ENCODE measurements at places on chromosomes 1 and 21.

DNA sequence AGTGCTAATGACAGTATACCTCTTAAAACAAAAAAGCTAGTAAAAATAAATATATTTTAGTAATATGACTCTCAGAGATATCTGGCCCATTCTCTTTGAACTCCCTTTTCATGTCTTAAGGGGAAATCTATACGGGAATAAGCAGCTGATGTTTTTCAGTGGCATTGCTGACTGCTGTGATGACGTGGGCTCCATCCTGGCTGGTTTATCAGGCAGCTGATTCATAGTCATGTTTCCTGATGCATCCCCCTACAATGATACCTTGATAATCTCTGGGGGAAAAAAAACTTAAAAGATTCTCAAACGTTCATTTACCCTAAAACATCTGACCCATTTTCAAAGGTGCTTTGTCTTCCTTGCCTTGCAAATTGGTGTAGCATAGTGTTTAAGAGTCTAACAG is 53.8 kb downstream of the ABCA4 start:
- DNase-seq, result peak; percentile 8

GRCh38 chr1:207311888-207312603 is 9.4 kb upstream of the CD55 start:
- no peak for DNase-seq

DNA sequence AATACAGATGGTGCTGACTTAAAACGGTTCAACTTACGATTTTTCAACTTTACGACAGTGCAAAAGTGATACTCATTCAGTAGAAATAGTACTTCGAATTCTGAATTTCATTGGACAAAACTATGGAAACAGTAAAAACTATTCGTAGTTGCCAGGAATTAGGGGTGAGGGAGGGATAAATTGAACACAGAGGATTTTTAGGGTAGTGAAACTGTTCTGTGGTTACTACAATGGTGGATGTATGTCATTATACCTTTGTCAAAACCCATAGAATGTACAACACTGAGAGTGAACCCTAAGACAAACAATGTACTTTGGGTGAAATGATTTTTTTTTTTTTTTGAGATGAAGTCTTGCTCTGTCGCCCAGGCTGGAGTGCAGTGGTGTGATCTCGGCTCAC is 7.5 kb downstream of the DDR2 start:
- DNase-seq, result no peak

GRCh38 chr1:11664336-11665065 is 501 bp downstream of the FBXO6 start:
- DNase-seq, result peak; percentile 43

GRCh38 chr1:3944578-3945125 is 44.6 kb upstream of the C1orf174 start:
- no peak for DNase-seq

DNA sequence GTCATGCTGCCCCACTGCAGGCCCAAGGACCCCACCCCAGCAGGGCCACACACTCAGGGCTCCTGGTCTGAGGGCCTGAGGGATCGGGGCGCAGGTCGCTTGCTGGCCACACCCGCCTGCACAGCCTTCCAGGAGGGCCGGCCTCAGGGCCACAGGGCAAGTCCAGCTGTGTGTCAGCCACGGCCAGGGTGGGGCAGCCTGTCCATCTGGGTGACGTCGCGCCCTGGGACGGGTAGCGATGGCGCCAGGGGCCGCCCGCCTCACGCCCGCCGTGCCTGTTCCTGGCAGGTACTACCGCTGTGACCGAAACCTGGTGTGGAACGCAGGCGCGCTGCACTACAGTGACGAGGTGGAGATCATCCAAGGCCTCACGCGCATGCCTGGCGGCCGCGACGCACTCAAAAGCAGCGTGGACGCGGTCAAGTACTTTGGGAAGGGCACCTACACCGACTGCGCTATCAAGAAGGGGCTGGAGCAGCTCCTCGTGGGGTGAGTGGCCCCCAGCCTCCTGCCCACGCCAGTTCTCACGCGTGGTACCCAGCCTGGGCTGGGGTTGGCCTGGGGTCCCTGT is 2.5 kb downstream of the COL6A1 start:
- DNase-seq, result no peak

- peak; percentile 70 for DNase-seq
Observed at GRCh38 chr21:45555557-45556301, 13.5 kb upstream of the SLC19A1 start.

- no peak for DNase-seq
Observed at GRCh38 chr21:35895598-35895997, 164.7 kb downstream of the SETD4 start.

GRCh38 chr21:34078915-34079314 is 5.5 kb downstream of the MRPS6 start:
- DNase-seq, result no peak

- no peak for DNase-seq
Observed at GRCh38 chr1:143699731-143700130, 272.1 kb downstream of the FAM72C start.

DNA sequence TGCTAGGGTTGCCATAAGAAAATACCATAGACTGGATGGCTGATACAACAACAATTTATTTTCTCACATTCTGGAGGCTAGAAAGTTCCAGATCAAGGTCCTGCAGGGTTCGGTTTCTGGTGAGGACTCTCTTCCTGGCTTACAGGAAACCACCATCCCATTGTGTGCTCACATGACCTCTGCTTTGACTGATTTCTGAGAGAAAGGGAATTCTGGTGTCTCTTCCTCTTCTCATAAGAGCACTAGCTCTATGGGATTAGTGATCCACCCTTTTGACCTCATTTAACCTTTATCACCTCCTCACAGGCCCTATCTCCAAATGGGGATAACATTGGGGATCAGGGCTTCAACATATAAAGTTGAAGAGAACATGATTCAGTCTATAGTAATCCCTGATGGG is 47.5 kb downstream of the MRPL39 start:
- no peak for DNase-seq

- DNase-seq, result no peak
Observed at GRCh38 chr21:15874615-15875014, 144.8 kb downstream of the USP25 start.

DNA sequence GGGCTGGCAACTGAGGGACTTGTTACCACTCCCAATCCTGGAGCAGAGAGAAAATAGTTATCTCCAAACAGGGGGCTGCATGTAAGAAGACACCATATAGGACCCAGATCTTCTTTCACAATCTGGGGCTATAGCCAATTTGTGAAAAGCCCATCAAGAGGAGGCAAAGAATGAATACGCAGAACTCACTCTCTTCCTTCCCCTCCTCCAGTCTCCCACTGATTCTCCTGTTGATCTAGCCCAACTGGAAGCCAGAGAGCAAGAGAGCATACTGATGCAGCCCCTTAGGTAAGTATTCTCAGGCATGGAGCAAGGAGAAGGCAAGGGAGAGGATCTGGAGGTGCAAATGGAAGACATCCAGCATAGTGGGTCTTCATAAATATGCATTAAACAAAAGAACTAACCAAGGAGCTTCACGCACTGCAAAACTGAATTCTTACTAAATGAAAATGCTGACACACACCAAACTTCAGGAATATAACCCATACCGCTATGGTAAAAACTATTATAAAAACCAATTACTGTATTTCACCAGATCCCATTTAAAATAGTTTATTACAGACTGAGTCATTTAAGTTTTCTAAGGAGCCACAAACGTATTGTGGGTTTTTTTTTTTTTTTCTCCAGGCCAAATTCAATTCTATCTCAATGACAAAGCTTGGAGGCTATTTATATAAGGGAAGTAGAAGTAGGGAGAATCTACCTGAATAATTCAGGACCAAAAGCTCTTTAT is 15.5 kb upstream of the HMGB4 start:
- no peak for DNase-seq

DNA sequence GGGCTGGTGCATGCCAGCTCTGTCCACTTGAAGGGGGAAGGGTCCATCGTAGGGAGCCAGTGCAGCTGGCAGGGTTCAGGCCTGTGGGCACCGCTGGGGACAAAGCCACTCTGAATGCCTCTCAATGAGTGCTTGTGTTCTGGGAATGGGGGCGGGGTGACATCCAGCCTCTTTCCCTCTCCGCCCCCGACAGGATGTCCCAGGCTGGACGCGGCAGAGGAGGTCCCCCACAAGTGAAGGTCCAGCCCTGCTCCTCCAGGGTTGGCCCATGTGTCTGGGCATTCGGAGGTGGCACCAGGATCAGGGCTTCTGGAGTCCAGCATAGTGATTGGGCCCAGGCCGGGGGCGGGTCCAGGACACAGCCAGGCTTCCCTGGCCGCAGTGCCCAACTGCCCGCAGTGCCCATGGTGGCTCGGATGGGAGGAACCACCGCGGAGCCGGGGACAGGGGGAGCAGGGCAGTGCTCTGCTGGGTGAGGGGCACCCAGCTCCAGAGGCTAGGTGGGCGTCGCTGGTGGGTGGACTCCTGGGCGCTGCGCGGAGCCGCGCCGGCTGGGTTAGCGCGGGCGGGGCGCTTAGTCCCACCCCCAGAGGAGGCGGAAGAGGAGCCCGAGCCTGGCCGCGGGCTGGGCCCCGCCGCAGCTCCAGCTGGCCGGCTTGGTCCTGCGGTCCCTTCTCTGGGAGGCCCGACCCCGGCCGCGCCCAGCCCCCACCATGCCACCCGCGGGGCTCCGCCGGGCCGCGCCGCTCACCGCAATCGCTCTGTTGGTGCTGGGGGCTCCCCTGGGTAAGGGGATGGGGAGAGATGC is at the start of gene SHISA4:
SHISA4 (plus strand) TSS at position 617 of the 808 bp plus-strand sequence; CDS start at position 714, 97 bp downstream.
- DNase-seq, result peak; percentile 16

- DNase-seq, result no peak
Observed at GRCh38 chr1:9889411-9889810, 20.7 kb downstream of the CTNNBIP1 start.

DNA sequence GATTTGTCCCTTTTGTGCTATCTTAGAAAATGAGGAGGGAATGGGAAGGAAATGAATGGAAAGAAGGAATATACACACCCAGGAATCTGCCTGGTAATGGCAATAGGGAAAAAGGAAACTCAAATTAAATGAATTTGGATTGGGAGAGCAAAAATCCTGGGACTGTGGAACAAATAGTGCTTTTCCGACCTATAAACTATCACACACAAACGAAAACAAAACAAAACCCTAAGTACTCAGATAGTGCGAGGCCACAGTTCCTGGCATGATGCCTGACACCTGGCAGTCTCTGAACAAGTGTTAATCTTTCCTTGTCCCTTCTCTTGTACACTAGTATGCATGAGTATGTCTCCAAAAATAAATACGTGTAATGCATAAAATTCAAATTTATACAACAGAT is 319.8 kb upstream of the SPAG17 start:
- DNase-seq, result no peak

Measured in erythroblast (primary cell).